ENCODE measurements at places on chromosomes 5 and 9. TPM values are rescaled to one million over a fixed set of nuclear protein-coding genes. Genes with fewer than 3 reads are reported as not detected.

MGAT4B gene
- polyA plus RNA-seq: 62.5 TPM

SPOCK1 gene
- polyA plus RNA-seq: 14.7 TPM

PCDHGA6 gene
- polyA plus RNA-seq: 1.3 TPM

SEC24A gene
- 6.5 TPM for polyA plus RNA-seq

CDKN2A gene
- 0.17 TPM for polyA plus RNA-seq

HMCN2 gene
- 2.6 TPM for polyA plus RNA-seq

GRIN3A gene
- polyA plus RNA-seq: 0.01 TPM

SEMA6A gene
- 5.8 TPM for polyA plus RNA-seq

CCDC152 gene
- 2.6 TPM for polyA plus RNA-seq

TAS2R1 gene
- not detected for polyA plus RNA-seq

GADD45G gene
- polyA plus RNA-seq: 5.3 TPM

TSSK1B gene
- not detected for polyA plus RNA-seq

TRPM3 gene
- polyA plus RNA-seq: 0.22 TPM

SLC46A2 gene
- 0.42 TPM for polyA plus RNA-seq

BAAT gene
- polyA plus RNA-seq: 0.03 TPM

TMEM252 gene
- polyA plus RNA-seq: not detected

KLHL3 gene
- polyA plus RNA-seq: 0.90 TPM

KCNV2 gene
- not detected for polyA plus RNA-seq

SAPCD2 gene
- 0.11 TPM for polyA plus RNA-seq

DRD1 gene
- polyA plus RNA-seq: 0.39 TPM

C9orf85 gene
- polyA plus RNA-seq: 8.0 TPM

FGD3 gene
- 5.0 TPM for polyA plus RNA-seq

CARD6 gene
- 6.7 TPM for polyA plus RNA-seq

PCDHGA5 gene
- polyA plus RNA-seq: 0.43 TPM

FOXD4L5 gene
- polyA plus RNA-seq: not detected

PITX1 gene
- 1.4 TPM for polyA plus RNA-seq

MRPS2 gene
- polyA plus RNA-seq: 29.2 TPM

LHX6 gene
- polyA plus RNA-seq: 1.2 TPM

ANKDD1B gene
- polyA plus RNA-seq: 0.16 TPM

SEMA5A gene
- 1.5 TPM for polyA plus RNA-seq

SLCO4C1 gene
- polyA plus RNA-seq: 0.11 TPM

FOXB2 gene
- polyA plus RNA-seq: not detected

RNF130 gene
- 93.2 TPM for polyA plus RNA-seq

CDO1 gene
- 65.9 TPM for polyA plus RNA-seq

ADAMTS2 gene
- polyA plus RNA-seq: 40.7 TPM

HTR4 gene
- polyA plus RNA-seq: not detected

ABO gene
- polyA plus RNA-seq: 1.5 TPM

CCDC183 gene
- 0.79 TPM for polyA plus RNA-seq

SMIM33 gene
- polyA plus RNA-seq: not detected

IZUMO3 gene
- not detected for polyA plus RNA-seq

MEIKIN gene
- not detected for polyA plus RNA-seq

CCDC69 gene
- polyA plus RNA-seq: 38.3 TPM
